Activated T-helper 2 cell treated with anti-CD3 and anti-CD28 coated beads, Interferon-gamma antibody, Interleukin-2, Interleukin-4, amounts not matched to agents 10 μg/mL and 5 μg/mL and 100 μg/mL, durations not matched to agents 14 hours and 24 hours and 36 hours (primary cell): ENCODE measurements at places on chromosomes 11 and 22. TPM values are rescaled to one million over a fixed set of nuclear protein-coding genes. Genes with fewer than 3 reads are reported as not detected.

Gene MUC2
- total RNA-seq: not detected in 2 replicates

Gene ZNF215
- total RNA-seq: 5.1 and 6.7 TPM in 2 replicates

Gene MMP7
- not detected in 2 replicates for total RNA-seq

Gene NRGN
- 5.0 and 6.7 TPM in 2 replicates for total RNA-seq

Gene GAB2
- total RNA-seq: 32.8 and 33.2 TPM in 2 replicates

Gene ACRV1
- total RNA-seq: not detected in 2 replicates

Gene TMEM134
- total RNA-seq: 58.5 and 62.0 TPM in 2 replicates

Gene EPS8L2
- total RNA-seq: 17.8 and 24.6 TPM in 2 replicates

Gene TESMIN
- 3.8 and 5.5 TPM in 2 replicates for total RNA-seq

Gene KRTAP5-1
- total RNA-seq: not detected in 2 replicates

Gene TLCD5
- total RNA-seq: 0.41 and 0.46 TPM in 2 replicates

Gene PATE2
- not detected in 2 replicates for total RNA-seq

Gene TOLLIP
- total RNA-seq: 33.6 and 35.0 TPM in 2 replicates

Gene KRTAP5-9
- not detected in 2 replicates for total RNA-seq

Gene ANO5
- total RNA-seq: not detected in 2 replicates

Gene SLCO2B1
- total RNA-seq: not detected in 2 replicates

Gene FGF3
- total RNA-seq: not detected in 2 replicates

Gene PPARA
- 14.0 and 14.5 TPM in 2 replicates for total RNA-seq

Gene SF3A1
- total RNA-seq: 287 and 325 TPM in 2 replicates

Gene MPPED1
- not detected in 2 replicates for total RNA-seq

GRCh38 chr11:36488096-36488495, 22.0 kb downstream of the TRAF6 start:
- DNase-seq: no peak

DNA sequence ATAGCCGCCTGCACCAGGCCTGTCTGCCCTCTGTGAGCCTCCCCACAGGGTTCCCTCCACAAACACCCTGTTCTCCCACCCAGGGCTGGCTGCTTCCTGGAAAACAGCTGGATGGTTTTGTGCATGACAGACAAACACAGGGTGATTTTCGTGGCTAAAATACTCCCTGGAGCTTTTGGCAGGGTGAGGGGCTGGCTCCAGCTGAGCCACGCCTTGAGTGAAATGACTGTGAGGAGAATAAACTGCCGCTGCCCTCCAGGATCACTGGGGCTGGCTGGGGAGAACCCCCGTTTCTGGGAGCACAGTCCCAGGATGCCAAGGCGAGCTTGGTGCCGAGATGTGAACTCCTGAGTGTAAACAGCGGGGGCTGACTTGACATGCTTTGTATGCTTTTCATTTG, 20.3 kb upstream of the PPP6R3 start:
- no peak for DNase-seq

DNA sequence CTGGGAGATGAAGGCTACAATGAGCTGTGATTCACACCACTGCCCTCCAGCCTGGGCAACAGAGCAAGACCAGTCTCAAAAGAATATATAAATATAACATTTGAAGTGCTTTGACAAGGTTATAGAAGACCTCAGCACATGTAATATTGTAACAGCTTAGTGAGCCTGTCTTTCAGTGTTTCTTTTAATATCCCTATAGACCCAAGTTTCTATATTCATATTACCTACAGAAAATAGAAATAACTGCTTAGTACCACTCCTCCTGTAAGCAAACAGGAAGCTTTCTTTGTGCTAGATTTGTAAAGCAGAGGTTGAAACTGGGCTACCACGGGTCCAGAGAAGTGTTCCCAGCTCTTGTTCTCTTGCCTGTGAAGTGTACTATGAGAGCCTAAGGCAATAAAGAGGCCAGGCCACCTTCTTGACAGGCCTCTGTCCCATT, 68.2 kb downstream of the PPP2R1B start:
- no peak for DNase-seq

- DNase-seq: no peak
Measured at GRCh38 chr11:130614591-130614990, 166.1 kb downstream of the ADAMTS15 start.

- DNase-seq: no peak
Measured at GRCh38 chr11:122046846-122047245, 69.2 kb downstream of the BLID start.

DNA sequence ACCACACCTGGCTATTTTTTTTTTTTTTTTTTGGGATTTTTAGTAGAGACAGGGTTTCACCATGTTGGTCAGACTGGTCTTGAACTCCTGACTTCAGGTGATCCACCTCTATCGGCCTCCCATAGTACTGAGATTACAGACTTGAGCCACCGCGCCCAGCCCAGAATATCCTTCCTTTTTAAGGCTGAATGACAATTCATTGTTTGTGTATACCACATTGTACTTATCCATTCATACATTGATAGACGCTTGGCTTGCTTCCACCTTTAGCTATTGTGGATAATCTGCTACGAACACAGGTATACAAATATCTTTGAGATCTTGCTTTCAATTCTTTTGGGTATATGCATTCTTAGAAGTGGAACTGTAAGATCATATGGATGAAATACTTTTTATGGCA, 10.8 kb upstream of the RASSF10 start:
- no peak for DNase-seq

DNA sequence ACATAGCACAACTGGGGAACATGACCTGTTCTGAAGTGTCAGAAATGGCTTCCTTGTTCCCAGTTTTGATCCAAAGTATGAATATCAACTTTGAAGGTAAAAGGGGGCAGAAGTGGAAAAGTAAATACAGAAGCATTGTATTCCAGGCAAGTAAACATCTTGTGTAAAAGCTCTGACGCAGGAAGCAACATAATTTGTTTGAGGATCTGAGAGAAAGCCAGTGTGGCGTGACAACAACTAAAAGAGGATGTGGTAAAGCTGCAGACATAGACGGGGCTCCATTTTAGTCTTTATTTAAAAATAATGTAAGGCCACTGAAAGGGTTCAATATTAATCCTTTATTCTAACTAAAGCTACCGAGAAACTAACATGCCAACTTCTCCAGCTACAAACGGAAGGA, 310.2 kb downstream of the DLG2 start:
- no peak for DNase-seq

GRCh38 chr11:132072044-132072857, 701.8 kb downstream of the NTM start:
- DNase-seq: no peak

GRCh38 chr11:133995066-133995465, 38.3 kb upstream of the IGSF9B start:
- DNase-seq: no peak

GRCh38 chr11:488992-489391, 18.1 kb downstream of the RNH1 start:
- no peak for DNase-seq

DNA sequence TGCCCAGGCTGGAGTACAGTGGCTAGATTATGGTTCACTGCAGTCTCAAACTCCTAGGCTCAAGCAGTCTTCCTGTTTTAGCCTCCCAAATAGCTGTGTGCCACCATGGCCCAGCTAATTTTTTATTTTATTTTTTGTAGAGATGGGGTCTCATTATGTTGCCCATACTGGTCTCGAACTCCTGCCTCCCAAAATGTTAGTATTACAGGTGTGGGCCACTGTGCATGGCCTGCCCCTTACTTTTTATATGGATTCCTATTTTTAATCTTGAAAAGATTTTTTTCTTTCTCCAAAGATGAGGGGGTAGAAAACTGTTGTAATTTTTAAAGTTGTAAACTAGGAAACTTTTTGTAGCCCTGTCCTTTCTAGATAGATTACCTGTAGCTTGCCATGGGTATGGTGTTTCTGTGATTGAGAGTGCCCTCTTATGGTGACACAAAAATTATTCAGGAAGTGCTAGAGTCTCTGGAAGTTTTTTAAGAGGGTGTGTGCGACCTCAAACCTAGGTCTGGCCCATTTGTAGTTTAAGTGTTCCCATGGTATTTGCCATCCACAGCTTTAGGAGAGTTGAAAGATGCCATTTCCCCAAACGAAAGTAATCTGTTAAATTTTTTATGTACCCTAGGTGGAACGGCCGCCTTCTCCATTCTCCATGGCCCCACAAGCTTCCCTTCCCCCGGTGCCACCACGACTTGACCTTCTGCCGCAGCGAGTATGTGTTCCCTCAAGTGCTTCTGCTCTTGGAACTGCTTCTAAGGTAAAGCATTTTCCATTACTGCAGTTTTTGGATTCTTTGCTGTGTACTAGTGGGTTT, 32.4 kb downstream of the MCAM start:
- DNase-seq: no peak

DNA sequence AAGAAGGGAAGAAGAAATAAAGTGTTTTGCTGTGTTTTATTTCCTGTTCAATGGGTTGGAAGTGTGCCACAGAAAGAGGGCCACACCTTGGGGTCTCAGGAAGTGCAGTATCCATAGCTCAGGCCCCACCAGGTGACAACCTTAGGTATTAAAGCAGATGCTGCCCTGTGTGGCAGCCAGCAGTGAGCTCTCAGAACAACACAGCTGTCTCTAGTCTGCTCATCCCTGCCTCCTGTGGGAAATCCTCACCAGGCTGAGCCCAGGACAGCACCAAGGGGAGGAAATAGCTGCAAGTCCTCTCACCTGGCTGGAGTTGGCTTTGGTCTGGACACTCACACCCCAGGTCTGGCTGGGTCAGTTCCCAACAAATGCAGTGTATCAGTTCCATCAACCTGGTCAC, 25.1 kb downstream of the ARL14EP start:
- no peak for DNase-seq

GRCh38 chr11:65945430-65945911, at the start of gene TSGA10IP:
TSGA10IP (plus strand) TSS chr11:65945480; CDS start chr11:65945676, 196 bp downstream.
- DNase-seq: no peak

GRCh38 chr22:47281126-47282106, 519.0 kb downstream of the TBC1D22A start:
- DNase-seq: no peak

GRCh38 chr11:12109591-12110196, 696 bp upstream of the MICAL2 start:
- DNase-seq: peak; percentile 23

GRCh38 chr11:58844361-58845005, at the start of gene GLYATL2:
GLYATL2 (minus strand) TSS chr11:58844704; CDS start chr11:58839612, 5,092 bp downstream.
- no peak for DNase-seq

GRCh38 chr22:42064629-42065028, 6.0 kb downstream of the NAGA start:
- no peak for DNase-seq

DNA sequence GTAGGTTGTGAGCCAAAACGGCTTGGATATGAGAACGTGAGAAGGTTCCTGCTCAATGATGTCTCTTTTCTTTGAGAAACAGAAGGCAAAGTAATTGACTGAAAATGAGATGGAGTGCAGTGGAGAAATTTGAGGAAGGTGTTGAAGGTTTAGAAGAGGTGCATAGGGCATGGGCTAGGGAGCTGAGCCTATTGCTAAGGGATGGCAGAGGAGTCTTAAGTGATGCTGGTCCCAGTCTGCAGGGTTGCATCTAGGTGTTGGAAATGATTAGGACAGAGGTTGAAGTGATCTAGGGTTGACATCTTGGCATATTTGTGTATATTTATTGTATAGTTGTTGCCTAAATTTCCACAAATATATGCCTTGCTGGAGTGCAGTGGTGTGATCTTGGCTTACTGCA, 2.3 kb downstream of the BIRC3 start:
- no peak for DNase-seq

DNA sequence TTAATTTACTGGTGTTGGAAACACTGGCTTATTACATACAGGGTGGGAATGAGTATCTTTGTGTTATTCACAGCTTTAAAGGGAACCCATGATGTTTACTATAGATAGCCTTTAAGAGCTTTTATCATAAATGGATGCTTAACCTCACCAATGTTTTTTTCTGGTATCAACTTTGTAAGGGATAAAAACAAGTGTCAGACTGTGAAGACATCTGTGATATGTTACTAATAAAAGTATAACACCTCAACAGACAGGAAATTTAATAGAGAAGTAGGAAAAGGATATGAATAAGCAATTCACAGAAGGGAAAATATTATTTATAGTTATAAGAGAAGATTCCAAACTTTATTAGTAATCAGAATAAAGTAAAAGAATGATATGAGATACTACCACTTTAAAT, 46.3 kb downstream of the ACAT1 start:
- no peak for DNase-seq

DNA sequence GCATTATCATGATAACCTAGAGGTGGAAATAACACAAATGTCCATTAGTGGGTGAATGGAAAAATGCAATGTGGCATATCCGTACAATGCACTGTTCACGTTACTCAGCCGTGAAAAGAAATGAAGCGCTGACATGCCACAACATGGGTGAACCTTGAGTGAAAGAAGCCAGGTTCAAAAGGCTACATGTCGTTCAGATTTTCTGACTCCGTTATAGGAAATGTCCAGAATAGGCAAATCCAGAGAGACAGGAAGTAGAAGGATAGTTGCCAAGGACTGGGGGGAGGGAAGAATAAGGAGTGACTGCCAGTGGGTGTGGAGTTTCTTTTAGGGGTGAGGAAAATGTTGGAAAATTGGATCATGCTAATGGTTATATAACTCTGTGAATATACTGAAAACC, 133.8 kb downstream of the ATXN10 start:
- DNase-seq: no peak

- DNase-seq: no peak
Measured at GRCh38 chr11:72240461-72241290, 3.3 kb downstream of the PHOX2A start.

GRCh38 chr11:69445131-69445470, 36.4 kb upstream of the LINC01488 start:
- DNase-seq: no peak

- DNase-seq: no peak
Measured at GRCh38 chr11:85589373-85589772, 37.8 kb downstream of the DLG2 start.

- no peak for DNase-seq
Measured at GRCh38 chr11:111067994-111068393, 177.5 kb upstream of the POU2AF2 start.

DNA sequence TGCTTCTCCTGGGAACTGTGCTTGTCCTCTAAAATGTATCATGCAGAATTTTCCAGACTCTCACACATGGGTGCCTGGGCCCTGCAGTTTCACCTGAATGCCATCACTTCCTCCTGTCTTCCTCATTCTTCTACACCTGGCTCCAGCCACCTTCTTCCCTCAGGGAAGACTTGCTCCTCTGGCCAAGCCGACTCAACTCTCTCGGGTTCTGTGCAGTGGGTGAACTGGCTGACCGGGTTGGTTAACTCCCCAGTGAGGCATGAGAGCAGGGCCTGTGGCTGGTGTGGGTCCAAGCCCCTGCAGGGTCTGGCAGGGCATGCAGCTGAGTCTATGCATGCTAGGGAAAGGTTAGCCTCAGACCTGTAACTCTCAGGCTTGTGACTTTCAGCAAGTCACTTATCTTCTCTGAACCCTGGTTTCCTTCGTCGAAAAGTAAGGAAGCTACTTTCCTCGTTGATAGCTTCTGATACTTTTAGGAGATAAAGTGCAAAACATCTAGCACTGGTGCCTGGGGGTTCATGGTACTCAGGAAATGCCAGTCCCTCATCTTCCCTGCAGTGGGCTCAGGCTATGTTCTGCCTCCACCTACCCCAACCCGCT, 11.9 kb downstream of the CD82 start:
- no peak for DNase-seq

DNA sequence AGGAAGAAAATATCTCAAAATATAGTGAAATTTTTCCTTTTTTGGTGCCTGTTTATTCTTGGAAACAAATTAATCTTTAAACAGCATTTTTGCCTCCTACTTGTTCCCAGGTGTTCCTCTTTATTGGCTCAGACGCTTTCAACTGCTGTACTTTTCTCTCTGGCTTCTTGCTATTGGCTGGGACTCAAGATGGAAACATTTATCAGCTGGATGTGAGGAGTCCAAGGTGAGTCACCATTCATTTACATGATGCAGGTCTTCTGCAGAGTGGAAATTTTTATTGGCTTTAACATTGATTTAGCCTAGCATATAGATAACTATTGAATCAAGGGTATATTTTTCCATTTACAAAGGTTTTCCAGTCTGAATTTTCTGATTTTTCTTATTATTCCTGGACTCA, 34.4 kb upstream of the DNAJB13 start:
- no peak for DNase-seq
